ENCODE measurements at places on chromosomes 5 and 9. TPM values are rescaled to one million over a fixed set of nuclear protein-coding genes. Genes with fewer than 3 reads are reported as not detected.

- no peak overlapping the region for H3K4me3 ChIP-seq
- H3K36me3 ChIP-seq = no peaks in the 10 kb centered on the region
- no peaks in the 10 kb centered on the region for H3K27me3 ChIP-seq
- no peak for DNase-seq
Measured at GRCh38 chr5:3309538-3309937, 286.1 kb upstream of the IRX1 start.

DNA sequence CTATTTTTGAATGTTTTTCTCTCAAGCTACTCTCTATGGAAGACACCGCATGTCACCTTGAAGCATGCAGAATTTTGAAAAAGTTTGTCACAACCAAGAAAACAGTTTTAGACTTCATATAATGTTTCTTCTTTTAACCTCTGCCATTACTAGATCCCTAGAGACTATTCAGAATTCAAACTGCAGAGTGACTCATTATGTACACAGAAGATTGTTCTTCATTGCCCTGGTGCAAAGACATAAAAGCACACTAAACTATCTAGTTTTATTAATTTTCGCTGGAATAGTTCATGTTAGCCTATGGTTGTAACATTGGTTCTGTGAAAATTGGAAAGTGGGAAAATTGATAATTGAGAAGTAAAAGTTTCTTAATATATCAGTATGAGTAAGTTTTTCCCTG, 18.4 kb downstream of the F2RL2 start:
- H3K4me3 ChIP-seq = no peak overlapping the region
- no peaks in the 10 kb centered on the region for H3K27me3 ChIP-seq
- no peak for DNase-seq
- no peaks in the 10 kb centered on the region for H3K36me3 ChIP-seq
- H3K27ac ChIP-seq = no peak overlapping the region

GRCh38 chr5:116492776-116493175, 81.8 kb downstream of the SEMA6A start:
- DNase-seq = no peak
- no peak overlapping the region for H3K27ac ChIP-seq
- H3K4me3 ChIP-seq = no peak overlapping the region
- H3K36me3 ChIP-seq = no peaks in the 10 kb centered on the region

DNA sequence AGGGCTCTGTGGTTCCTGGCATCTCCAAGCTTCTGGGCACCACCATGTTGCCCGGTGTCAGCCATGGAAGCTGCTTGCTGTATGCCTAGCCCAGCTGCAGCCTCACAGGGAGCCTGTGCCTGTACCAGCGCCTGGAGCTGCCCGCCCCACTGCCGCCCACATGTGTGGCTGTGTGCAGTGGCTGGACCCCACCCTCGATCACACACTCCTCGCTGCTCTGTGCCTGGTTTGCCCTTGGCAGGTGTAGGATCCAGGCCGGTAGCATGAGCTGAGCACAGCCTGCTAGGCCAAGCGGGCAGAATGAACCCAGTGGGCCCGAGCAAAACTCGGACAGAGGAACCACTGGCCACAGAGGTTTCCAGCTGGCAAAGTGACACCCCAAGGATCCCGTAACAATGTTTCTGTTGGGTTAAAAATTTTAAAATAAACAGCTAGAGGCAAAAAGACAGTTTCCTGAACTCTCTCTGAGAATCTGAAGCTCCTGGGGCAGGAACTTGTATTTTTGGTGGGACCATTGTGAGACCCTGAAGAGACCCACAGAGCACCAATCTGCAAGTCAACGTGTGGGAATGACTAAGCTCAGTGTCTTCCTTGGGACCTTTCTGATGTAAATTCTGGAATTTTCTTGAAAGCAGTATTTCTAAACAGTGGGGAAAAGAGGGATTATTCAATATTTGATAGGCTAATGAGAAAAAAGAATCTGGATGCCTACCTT, 73.1 kb upstream of the CCDC112 start:
- H3K4me3 ChIP-seq = no peak overlapping the region
- H3K27me3 ChIP-seq = no peaks in the 10 kb centered on the region
- no peaks in the 10 kb centered on the region for H3K36me3 ChIP-seq
- no peak for DNase-seq

DNA sequence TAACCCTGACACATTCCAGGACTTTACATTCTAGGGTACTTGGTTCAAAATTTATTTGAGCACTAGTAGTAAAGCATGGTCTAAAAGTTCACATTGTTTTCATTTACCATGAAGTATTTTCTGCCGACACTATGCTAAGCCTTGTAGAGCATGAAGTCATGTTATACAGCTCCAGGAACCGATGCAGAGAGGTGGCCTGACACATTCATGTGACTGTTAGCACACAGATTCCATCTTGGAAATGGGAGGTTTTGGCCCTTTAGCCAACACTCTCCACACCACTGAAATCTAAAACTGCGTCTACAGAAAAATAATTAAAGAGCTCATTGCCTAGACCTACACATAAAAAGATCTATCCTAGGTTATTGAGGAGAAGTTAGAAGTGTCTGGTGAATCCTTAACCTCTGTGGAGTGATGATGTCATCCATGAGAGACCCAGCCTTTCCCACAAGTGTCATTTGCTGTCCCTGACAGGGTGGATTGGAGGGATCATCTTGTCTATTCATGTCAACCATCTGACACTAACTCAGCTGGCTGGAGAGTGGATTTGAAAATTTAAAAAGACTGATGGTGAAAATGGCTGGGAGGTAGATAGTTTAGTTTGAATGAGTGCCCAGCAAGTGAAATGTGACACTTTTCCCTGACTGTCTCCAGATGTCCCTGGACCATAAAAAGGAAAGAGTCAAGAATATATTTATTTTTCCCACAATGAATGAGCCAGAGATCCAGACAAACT, 1.3 kb downstream of the RANBP3L start:
- no peak overlapping the region for H3K27ac ChIP-seq
- no peaks in the 10 kb centered on the region for H3K36me3 ChIP-seq
- no peak overlapping the region for H3K4me3 ChIP-seq
- no peaks in the 10 kb centered on the region for H3K4me1 ChIP-seq

- no peaks in the 10 kb centered on the region for H3K27me3 ChIP-seq
- no peaks in the 10 kb centered on the region for H3K4me1 ChIP-seq
- H3K36me3 ChIP-seq = no peaks in the 10 kb centered on the region
- no peak overlapping the region for H3K4me3 ChIP-seq
Measured at GRCh38 chr5:9775339-9775738, 145.2 kb upstream of the TAS2R1 start.

- no peak overlapping the region for H3K4me3 ChIP-seq
- peaks cover 34% of the 10 kb centered on the region for H3K4me1 ChIP-seq
- H3K36me3 ChIP-seq = no peaks in the 10 kb centered on the region
- no peak for DNase-seq
- H3K27ac ChIP-seq = peak overlapping the region; percentile 48
Measured at GRCh38 chr9:131731237-131731636, 8.6 kb downstream of the RAPGEF1 start.

DNA sequence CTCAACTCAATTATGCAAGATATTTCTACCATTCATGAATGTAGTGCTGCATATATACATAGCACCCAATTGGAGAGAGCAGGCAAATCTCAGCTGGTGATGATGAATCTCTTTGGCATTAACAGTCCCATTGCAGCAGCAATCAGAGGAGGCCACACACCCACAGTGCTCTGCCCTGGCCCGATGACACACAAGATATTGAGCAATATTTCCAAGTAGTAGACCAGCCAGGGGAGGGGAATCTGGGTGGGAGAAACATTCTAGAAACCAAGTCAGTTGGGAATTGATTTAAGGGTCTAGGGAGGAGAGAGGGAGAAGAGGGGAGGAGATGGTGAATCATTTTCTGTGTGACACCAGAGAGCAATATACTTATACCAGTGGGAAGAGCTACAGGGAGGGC, 14.9 kb upstream of the C5orf63 start:
- H3K4me3 ChIP-seq = no peak overlapping the region
- no peaks in the 10 kb centered on the region for H3K27me3 ChIP-seq
- H3K36me3 ChIP-seq = no peaks in the 10 kb centered on the region
- H3K27ac ChIP-seq = no peak overlapping the region
- no peaks in the 10 kb centered on the region for H3K4me1 ChIP-seq

GRCh38 chr9:37669232-37669631, 18.5 kb downstream of the FRMPD1 start:
- no peaks in the 10 kb centered on the region for H3K36me3 ChIP-seq
- no peaks in the 10 kb centered on the region for H3K4me1 ChIP-seq
- H3K27me3 ChIP-seq = no peaks in the 10 kb centered on the region
- H3K4me3 ChIP-seq = no peak overlapping the region

DNA sequence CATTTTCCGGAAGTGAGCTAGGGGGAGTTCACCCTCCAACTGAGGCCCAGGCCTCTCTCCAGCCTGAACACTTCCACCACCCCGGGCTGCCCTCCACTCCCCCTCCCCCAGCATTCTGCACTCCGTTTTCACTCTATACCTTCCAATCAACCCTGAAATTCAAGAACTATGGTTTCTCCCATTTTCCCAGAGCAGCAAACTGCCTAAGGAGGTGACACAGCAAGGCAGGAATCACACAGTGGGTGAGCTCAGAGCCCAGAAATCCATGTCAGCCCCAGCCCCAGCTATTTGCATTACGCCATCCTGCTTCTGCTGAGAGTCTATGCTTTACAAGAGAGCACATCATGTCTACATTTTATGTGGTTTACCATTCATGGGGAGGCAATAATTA, 11.9 kb downstream of the MSX2 start:
- peaks cover 45% of the 10 kb centered on the region for H3K27me3 ChIP-seq
- no peak overlapping the region for H3K4me3 ChIP-seq
- H3K36me3 ChIP-seq = no peaks in the 10 kb centered on the region
- H3K4me1 ChIP-seq = no peaks in the 10 kb centered on the region
- no peak for DNase-seq

- H3K27me3 ChIP-seq = no peaks in the 10 kb centered on the region
- no peak overlapping the region for H3K4me3 ChIP-seq
- no peaks in the 10 kb centered on the region for H3K36me3 ChIP-seq
- no peak overlapping the region for H3K27ac ChIP-seq
- no peak for DNase-seq
Measured at GRCh38 chr5:6861036-6861435, 147.8 kb downstream of the TENT4A start.

- no peak overlapping the region for H3K27ac ChIP-seq
- H3K36me3 ChIP-seq = no peaks in the 10 kb centered on the region
- no peaks in the 10 kb centered on the region for H3K27me3 ChIP-seq
- DNase-seq = no peak
Measured at GRCh38 chr9:124214116-124214515, 43.6 kb upstream of the NEK6 start.

DNA sequence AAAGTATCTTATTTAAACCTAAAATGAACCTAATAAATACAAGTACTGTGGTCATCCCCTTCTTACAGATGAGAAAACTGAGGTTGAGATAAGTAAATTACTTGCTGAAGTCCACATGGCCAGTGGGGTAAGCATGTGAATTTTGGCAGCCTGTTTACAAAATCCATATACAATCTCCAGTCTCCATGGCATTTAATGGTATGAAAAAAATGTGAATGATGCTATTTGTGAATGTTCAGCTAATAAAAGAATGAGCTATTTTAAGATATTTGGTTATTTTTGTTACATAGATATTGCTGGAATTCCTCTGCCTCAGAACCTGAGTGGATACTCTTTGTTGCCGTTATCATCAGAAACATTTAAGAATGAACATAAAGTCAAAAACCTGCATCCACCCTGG, 19.3 kb upstream of the GPR150 start:
- no peaks in the 10 kb centered on the region for H3K27me3 ChIP-seq
- no peak for DNase-seq
- no peak overlapping the region for H3K27ac ChIP-seq
- H3K36me3 ChIP-seq = no peaks in the 10 kb centered on the region
- H3K4me1 ChIP-seq = no peaks in the 10 kb centered on the region

- DNase-seq = no peak
- H3K27me3 ChIP-seq = no peaks in the 10 kb centered on the region
- no peak overlapping the region for H3K4me3 ChIP-seq
- no peak overlapping the region for H3K27ac ChIP-seq
Measured at GRCh38 chr9:3049636-3050035, 205.7 kb upstream of the PUM3 start.

GRCh38 chr9:25813478-25813877, 135.2 kb upstream of the TUSC1 start:
- H3K27me3 ChIP-seq = no peaks in the 10 kb centered on the region
- no peak overlapping the region for H3K4me3 ChIP-seq
- H3K4me1 ChIP-seq = no peaks in the 10 kb centered on the region
- H3K27ac ChIP-seq = no peak overlapping the region
- H3K36me3 ChIP-seq = no peaks in the 10 kb centered on the region

DNA sequence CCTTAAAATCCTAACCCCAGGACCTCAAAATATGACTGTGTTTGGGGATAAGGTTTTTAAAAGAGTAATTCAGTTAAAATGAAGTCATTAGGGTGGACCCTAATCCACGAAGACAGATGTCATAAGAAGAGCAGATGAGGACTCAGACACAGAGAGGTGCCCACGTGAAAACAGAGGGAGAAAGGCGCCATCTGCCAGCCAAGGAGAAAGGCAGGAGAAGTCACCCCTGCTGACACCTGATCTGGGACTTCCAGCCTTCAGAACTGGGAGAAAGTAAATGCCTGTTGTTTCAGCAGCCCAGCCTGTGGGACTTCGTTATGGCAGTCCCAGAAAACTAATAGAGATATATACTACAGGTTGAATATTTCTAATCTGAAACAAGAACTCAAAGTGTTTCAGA, 67.4 kb downstream of the ROR2 start:
- no peak for DNase-seq
- H3K27ac ChIP-seq = no peak overlapping the region
- H3K27me3 ChIP-seq = no peaks in the 10 kb centered on the region
- H3K4me1 ChIP-seq = no peaks in the 10 kb centered on the region
- H3K36me3 ChIP-seq = no peaks in the 10 kb centered on the region

GRCh38 chr9:124369231-124369797, 45.9 kb downstream of the PSMB7 start:
- DNase-seq = no peak
- H3K4me1 ChIP-seq = no peaks in the 10 kb centered on the region
- H3K36me3 ChIP-seq = no peaks in the 10 kb centered on the region
- no peak overlapping the region for H3K27ac ChIP-seq

GRCh38 chr9:37812773-37813379, 12.3 kb downstream of the DCAF10 start:
- H3K36me3 ChIP-seq = no peaks in the 10 kb centered on the region
- no peak for DNase-seq
- H3K4me1 ChIP-seq = no peaks in the 10 kb centered on the region

- H3K36me3 ChIP-seq = no peaks in the 10 kb centered on the region
- H3K4me3 ChIP-seq = no peak overlapping the region
- no peaks in the 10 kb centered on the region for H3K4me1 ChIP-seq
Measured at GRCh38 chr9:71349218-71349617, 227.8 kb upstream of the TRPM3 start.

- no peak for DNase-seq
- H3K27me3 ChIP-seq = no peaks in the 10 kb centered on the region
- H3K4me1 ChIP-seq = no peaks in the 10 kb centered on the region
- no peak overlapping the region for H3K27ac ChIP-seq
Measured at GRCh38 chr9:108681851-108682590, 173.8 kb downstream of the ACTL7B start.

The RFK gene
- total RNA-seq = 28.1 TPM

The CDX1 gene
- total RNA-seq = 299 TPM

The LEAP2 gene
- total RNA-seq = 7.7 TPM

The GHR gene
- 2.4 TPM for total RNA-seq

The OR1N1 gene
- not detected for total RNA-seq

The CYSRT1 gene
- 0.64 TPM for total RNA-seq

The GABRG2 gene
- total RNA-seq = 0.53 TPM

Measured in colonic mucosa (tissue), 4 donors.